ENCODE measurements at places on chromosomes 13 and 19. TPM values are rescaled to one million over a fixed set of nuclear protein-coding genes. Genes with fewer than 3 reads are reported as not detected.

B3GLCT gene
- 17.2 TPM for total RNA-seq

ZNF443 gene
- total RNA-seq: 4.8 TPM

CD70 gene
- total RNA-seq: not detected

ZNF844 gene
- 2.7 TPM for total RNA-seq

DIRAS1 gene
- total RNA-seq: 0.14 TPM

PRRG2 gene
- 3.1 TPM for total RNA-seq

GNG7 gene
- 0.27 TPM for total RNA-seq

SULT2A1 gene
- total RNA-seq: not detected

POU2F2 gene
- total RNA-seq: 0.40 TPM

LRP3 gene
- total RNA-seq: 20.5 TPM

NKPD1 gene
- total RNA-seq: under 0.01 TPM

CYP4F12 gene
- total RNA-seq: not detected

TBXA2R gene
- total RNA-seq: 1.3 TPM

B3GNT3 gene
- total RNA-seq: not detected

SPRYD7 gene
- 9.0 TPM for total RNA-seq

SLC17A7 gene
- total RNA-seq: not detected

RAB8A gene
- total RNA-seq: 77.3 TPM

LENG9 gene
- total RNA-seq: 3.6 TPM

SMIM44 gene
- not detected for total RNA-seq

GPR4 gene
- 15.7 TPM for total RNA-seq

VAV1 gene
- total RNA-seq: not detected

ARL11 gene
- total RNA-seq: 0.22 TPM

FFAR1 gene
- not detected for total RNA-seq

EPS8L1 gene
- 10.5 TPM for total RNA-seq

NFIX gene
- total RNA-seq: 34.7 TPM

C13orf46 gene
- 0.22 TPM for total RNA-seq

KLHL1 gene
- total RNA-seq: not detected

BORA gene
- total RNA-seq: 26.2 TPM

CYP2F1 gene
- total RNA-seq: not detected

CCDC194 gene
- 0.13 TPM for total RNA-seq

ZNF383 gene
- total RNA-seq: 5.5 TPM

GDF15 gene
- 114 TPM for total RNA-seq

ASPDH gene
- total RNA-seq: not detected

RNF17 gene
- total RNA-seq: not detected

CCDC124 gene
- total RNA-seq: 48.0 TPM

ERFL gene
- total RNA-seq: not detected

LHFPL6 gene
- 20.6 TPM for total RNA-seq

CACNG7 gene
- 0.22 TPM for total RNA-seq

MZF1 gene
- total RNA-seq: 14.9 TPM

TSHZ3 gene
- total RNA-seq: 4.1 TPM
